ENCODE measurements at places on chromosomes 1 and 21.

- DNase-seq, result no peak
Measured at GRCh38 chr1:40808909-40809308, 25.3 kb downstream of the KCNQ4 start.

DNA sequence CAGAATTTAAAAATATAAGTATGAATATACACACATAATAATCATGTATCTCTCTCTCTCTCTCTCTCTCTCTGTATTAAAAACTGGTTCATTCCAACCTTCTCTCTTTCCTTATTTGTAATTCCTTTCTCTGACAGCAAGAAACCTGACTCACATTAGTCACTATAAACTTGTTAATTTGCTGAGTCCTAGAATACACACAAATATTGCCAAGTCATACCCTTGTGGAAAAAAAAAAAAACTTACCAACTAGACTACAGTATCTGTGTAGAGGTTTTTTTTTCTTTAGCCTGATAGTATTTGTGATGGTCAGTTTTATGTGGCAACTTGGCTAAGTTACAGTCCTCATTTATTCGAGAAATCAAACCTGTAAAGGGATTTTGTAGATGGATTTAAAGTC lies 26.3 kb upstream of the NHLH2 start:
- DNase-seq, result no peak

DNA sequence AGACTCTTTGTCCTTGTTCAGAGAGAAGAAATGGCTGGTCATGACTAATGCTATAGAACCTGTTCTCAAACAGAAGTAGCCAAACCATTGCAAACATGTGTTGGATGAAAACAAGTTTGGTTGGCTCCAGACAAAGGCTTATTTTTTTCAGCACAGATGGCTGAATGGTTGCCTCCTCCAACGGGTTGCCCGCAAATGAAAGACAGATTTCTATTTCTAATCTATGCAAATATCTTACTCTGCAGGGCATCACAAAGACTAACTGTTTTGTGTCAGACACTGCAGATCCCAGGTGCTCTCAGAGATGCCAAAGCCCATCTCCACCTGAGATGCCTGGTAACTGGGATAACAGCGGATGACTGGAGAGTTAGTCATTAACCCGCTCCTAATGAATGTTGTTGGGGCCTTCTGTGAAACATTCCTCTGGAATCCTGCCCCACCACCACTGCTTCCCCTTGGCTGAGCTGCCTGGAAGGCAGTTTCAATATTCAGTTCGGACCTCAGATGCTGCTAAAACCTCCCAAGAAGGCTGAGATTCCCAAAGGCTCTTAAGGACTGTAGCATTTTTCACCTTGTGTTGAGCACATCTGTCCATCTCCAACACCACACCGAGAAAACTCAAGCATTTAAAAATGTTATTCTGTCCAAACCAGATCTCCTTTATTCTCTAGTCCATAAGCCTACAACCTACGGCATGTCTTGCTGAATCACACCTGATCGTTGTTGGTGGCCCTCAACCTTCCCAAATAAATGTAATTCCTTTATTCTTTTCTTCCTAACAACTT lies 104.4 kb downstream of the PTPN14 start:
- DNase-seq, result no peak

GRCh38 chr1:153375511-153375910 lies at the start of gene S100A12:
Gene S100A12, minus strand, starts transcription at chr1:153375621. Its CDS starts 1,029 bp downstream, at chr1:153374592.
- DNase-seq, result no peak

DNA sequence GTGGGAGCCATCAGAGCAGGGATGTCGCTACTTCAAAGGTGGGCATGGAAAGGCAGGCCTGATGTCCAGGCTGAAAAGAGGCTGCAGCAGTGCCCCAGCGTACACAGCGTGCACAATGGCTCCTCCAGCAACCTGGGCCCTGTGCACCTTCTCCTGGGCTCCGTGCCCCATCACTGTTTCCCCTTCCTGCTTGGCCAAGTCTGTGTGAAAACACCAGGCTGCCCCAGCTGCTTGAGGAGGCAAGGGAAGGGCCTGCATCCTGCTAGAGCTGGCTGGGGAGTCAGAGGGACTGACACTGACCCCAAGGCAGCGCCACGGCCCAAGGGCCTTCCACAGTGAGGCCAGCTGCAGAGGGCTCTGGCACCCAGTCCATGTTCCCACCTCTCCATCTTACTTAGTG lies 33.4 kb downstream of the SDC3 start:
- DNase-seq, result no peak

- DNase-seq, result no peak
Measured at GRCh38 chr21:30234050-30234449, 18.2 kb upstream of the CLDN8 start.

DNA sequence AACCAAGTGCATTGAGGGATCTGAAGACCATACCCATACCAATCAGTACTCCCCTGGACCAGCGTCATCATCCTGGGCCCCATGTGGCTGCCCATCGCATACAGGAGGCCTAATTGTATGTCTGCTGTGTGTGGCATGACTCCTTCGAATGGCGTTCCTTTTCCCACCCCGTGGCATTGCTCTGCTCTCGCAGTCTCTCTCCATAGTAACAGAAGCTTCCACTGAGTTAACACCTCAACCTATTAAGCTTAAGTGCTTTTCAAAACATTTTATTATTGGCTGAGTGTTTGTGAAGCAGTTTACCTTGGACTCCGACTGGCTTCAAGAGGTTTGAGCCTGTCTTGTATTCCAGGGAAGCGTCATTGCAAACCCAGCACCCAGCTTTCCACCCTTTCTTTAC lies 187.1 kb upstream of the LMO4 start:
- no peak for DNase-seq

DNA sequence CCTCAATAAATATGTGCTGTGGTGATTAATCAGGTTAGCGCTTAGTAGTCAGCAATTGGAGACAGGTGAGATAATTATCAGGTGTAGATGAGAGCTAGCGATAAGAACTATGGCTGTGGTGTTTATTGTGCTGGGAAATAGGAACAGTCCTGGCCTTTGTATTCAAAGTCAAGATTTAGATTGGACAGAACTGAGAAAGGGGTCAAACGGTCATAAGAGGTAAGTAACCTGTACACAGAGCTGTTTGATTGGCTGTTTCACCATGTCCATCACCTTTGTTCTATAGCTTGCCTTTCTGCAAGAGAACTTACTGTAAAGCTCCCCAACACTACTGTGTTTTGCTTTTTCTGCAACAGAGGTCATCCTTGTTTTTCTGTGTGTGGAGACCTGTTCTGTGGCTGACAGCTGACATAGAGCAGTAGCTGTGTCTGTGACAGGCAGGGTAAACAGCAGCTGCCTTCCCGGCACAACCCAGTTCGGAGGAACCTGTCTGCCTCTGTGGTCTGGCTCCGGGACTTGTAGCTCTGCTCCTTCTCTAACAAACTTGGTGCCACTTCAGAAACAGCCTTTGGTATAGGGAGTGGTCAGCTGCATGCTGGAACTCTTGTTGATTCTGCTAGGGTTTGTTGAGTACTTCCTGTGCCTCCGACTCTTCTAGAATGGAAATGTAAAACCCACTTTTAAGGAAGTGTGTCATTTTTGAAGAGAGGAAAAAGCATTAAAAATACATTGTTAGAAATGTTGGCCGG lies 21.1 kb upstream of the CDC42 start:
- DNase-seq, result no peak

DNA sequence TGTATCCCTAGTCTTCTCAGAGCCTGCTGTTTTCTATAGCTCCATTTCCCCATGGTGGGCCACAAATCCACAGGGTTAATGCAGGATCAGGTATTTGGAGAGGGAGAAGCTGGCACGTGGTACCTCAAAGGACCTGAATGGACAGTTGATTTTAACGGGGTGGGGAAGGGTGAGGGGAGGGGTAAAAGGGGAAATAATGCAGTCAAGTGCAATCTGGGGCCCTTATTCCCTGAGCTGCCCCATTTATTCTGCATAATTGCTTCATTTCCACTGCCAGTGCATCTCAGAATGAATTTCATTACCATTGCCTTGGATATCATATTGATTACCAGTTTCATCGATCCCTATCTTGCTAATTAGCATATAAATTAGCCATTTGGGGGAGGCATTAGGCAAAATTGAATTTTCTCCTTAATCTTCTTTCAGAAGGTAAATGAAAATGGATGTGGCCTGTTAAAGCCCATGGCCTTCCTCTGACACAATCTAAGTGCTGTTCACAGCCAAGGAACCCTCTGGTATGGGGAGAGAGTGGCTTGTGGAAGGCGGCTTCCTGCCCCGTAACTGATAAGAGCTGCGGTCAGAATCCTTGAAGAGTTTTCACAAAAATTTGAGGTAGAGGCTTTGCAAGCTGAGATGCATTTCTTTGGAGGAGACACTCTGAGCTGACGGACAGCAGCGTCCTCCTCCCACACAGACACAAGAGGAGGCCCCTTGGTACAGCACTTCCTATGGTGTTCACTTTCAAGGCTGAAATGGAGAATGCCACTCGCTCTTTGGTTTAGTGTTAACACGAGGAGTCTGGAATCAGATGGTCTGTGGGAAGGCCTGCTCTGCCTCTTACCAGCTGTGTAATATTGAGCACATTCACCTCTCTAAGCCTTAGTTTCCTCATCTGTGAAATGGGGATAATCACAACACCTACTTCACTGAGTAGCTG lies 34.4 kb downstream of the PHC2 start:
- DNase-seq, result no peak

GRCh38 chr1:30318864-30319718 lies 404.3 kb downstream of the MATN1 start:
- DNase-seq, result no peak

DNA sequence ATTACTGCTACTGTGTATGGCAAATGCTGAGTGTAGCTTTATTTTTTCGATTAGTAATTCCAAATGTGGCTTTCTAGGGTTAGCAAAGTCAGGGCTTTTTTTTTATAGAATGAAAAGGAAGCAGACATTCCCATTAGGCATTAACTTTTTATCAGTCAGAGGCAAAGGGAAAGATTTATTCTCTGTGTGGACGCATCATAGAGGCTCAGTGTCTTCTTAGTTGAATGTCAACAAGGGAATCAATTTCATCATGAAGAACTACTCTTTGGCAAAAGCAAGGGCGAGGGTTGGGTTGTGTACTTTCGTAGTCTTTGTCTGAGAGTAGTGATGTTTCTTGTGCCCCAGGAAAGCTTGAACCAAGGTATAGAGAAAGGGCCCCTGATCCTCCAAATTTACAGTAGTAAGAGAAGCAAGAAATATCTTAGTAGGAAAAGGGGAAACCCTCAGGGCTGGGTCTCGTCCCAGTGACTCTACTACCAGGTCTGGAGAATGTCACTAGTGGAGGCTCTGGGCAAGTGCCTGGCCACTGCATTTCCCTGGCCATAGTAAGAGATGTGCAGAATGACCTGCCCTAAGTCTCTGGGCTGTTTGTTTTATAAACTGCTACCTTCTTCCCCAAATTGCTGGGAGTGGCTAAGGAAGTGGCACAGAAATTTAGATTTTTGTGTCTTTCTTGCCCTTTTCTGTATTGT lies 30.0 kb upstream of the MACF1 start:
- DNase-seq, result no peak

GRCh38 chr1:114033216-114033706 lies 54.0 kb downstream of the OLFML3 start:
- DNase-seq, result no peak

DNA sequence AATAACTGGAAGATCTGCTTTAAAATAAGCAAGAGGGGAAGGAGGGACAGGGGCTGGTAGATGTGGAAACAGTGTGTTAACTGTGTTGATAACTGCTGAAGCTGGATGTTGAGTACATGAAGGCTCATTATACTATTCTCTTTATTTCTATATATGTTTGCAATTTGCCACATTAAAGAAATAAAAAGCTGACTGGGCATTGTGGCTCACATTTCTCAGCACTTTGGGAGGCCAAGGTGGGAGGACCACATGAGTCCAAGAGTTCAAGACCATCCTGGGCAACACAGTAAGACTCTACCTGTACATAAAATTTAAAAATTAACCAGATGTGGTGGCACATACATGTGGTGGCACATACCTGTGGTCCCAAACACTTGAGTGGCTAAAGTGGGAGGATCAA lies 6.7 kb downstream of the ASH1L start:
- no peak for DNase-seq

- no peak for DNase-seq
Measured at GRCh38 chr1:109271458-109271857, 11.5 kb downstream of the PSRC1 start.

DNA sequence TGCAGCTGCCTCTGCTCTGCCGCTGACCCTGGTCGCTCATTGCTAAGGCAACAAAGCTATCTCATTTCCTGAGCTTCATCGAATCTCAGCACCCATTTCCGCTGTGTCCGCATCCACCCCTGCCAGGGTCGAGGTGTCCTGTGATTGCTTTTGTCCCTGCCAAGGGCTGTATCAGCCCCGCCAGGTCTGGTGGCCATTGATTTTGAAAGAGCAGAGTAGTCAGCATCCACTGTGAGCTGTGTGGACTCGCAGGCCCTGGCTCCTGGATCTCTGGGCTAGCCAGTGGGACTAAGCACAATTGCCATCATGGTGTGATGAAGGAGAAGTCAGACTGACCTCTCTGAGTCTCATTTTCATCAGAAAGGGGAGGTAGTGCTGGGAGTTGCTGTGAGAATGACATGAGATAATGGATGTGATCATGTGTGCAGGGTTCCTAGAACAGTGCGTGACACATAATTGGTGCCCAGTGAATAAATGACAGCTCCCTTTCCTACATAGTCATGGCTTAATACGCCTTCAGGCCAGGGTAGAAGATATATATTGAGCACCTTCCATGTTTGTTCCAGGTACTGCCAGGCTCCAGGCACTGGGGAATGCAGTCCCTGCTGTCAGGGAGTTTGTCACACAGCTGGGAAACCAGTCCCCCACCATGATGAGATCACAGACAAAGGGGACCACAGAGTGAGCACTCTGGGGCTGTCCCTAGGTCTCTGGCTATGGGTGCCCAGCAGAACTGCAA lies 32.1 kb downstream of the NAV1 start:
- DNase-seq, result no peak

DNA sequence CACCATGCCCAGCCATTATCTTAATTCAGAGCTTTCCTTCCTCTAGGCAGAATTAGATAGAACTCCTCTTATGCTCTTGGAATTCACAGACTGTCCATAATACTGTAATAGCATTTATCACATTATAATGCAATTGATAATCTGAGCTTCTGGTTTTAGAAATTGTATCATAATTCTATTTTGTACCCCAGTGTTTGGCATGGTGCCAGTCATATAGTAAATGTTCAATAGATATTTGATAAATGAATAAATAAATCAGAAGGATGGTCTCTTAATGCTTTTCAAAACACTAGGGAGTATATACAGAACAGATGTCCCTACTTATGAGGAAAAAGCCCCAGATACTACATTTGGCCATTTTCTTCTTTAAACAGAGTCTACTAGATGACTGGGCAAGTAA lies 119.3 kb upstream of the BMP8A start:
- no peak for DNase-seq

- DNase-seq, result no peak
Measured at GRCh38 chr1:32701951-32702598, 495 bp downstream of the SYNC start.

- no peak for DNase-seq
Measured at GRCh38 chr1:223829678-223830077, 16.1 kb downstream of the TP53BP2 start.

DNA sequence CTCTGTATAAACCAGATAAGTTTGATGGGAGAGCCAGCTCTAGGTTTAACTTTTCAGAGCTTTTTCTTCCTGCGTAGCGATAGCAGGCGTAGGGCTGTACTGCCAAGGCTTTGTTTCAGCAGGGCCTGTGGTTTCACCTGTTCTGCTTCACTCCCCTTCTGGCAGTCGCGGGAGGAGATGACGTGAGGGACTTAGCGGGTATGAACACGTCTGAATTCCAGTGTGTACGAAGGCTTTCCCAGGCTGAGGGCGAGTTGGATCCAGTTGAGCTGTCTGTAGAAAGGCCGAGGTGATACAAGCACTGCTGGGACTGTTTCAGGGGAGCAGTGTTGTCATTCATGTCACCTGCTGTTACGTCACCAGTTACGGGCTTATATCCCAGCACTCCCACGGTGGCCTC lies 21.2 kb downstream of the PEX14 start:
- DNase-seq, result no peak
